ENCODE measurements at places on chromosomes 12 and 14.
A peak's percentile ranks its signal among the peaks of the same experiment; 100 is the strongest.

DNA sequence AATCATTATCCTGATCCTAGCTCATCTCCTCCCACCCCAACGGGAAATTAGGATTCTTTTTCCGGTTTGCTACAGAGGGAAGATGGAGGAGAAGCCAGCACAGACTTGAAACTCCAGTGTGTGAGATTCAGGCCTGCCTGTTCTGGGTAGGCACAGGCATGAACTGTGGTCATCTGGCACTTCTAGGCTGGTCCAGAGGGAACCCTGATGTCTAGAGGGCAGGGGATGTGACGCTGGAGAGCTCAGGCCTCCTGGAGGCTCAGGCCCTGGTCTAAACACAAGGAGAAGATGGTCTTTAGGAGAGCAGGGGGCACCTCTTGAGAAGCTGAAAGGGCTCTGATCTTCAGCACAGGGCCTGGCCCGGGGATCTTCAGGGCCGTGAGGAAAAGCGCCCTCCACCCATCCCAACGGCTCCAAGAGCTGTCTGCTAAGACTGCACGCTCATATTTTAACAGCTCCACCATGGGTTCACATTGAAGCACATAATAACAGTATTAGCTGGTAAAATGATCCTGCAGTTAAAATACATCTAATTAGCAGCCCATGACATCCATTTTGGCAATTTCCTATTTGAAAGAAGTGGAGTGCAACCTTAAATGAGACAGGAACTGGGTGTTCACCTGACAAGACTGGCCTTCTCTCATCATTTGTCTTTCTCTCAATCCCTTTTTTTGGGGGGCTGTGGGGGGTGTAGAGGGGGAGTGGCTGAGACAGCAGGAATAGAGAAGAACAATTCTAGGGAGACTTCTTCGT, 35.4 kb downstream of the BCL11B start:
- DNase-seq: no peak
- H3K27me3 ChIP-seq: no peaks in the 10 kb centered on the region
- no peaks in the 10 kb centered on the region for H3K36me3 ChIP-seq

DNA sequence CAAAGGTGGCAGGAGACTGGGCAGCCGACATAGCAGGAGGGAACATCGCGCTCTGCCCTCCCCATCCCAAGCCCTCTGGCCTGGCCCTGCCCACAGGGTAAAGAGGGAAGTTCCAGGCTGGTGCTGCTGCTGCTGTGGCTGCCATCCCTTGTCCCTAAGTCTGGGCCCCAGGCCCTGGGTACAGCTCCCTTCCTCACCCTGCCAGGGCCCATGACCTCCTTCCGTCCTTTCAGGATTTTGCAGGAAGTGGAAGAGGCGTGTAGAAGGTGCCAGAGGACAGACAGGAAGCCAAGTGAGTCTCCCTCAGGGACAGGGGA, 14.7 kb upstream of the NCOR2 start:
- H3K27me3 ChIP-seq: no peaks in the 10 kb centered on the region
- H3K4me1 ChIP-seq: peaks cover 12% of the 10 kb centered on the region
- no peaks in the 10 kb centered on the region for H3K36me3 ChIP-seq
- no peak for DNase-seq
- H3K4me3 ChIP-seq: no peak overlapping the region

DNA sequence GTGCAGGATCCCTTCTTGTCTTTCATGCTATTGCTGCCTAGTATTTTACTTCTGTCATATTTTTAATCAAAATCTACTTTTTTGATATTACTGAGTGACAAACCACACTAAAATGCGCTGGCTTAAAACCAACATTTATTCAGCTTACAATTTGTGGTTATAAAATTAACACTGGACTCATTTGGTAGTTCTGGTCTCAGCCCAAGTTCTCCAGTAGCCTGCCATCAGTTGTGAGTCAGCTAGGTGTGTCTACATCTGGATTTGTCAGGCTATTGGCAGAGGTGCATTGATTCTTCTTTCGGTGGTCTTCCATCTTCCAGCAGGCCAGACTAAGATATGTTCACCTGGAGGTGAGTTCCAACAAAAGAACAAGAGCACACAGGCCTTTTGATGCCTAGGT, 765.1 kb upstream of the FBXO33 start:
- H3K36me3 ChIP-seq: no peaks in the 10 kb centered on the region
- H3K4me3 ChIP-seq: no peak overlapping the region
- no peaks in the 10 kb centered on the region for H3K27me3 ChIP-seq
- H3K27ac ChIP-seq: no peak overlapping the region
- DNase-seq: no peak

- no peaks in the 10 kb centered on the region for H3K27me3 ChIP-seq
- no peaks in the 10 kb centered on the region for H3K36me3 ChIP-seq
- no peak overlapping the region for H3K4me3 ChIP-seq
- DNase-seq: no peak
- no peak overlapping the region for H3K27ac ChIP-seq
- no peaks in the 10 kb centered on the region for H3K4me1 ChIP-seq
These were observed 93.5 kb upstream of the CEP83 start for GRCh38 chr12:94553130-94553519.

DNA sequence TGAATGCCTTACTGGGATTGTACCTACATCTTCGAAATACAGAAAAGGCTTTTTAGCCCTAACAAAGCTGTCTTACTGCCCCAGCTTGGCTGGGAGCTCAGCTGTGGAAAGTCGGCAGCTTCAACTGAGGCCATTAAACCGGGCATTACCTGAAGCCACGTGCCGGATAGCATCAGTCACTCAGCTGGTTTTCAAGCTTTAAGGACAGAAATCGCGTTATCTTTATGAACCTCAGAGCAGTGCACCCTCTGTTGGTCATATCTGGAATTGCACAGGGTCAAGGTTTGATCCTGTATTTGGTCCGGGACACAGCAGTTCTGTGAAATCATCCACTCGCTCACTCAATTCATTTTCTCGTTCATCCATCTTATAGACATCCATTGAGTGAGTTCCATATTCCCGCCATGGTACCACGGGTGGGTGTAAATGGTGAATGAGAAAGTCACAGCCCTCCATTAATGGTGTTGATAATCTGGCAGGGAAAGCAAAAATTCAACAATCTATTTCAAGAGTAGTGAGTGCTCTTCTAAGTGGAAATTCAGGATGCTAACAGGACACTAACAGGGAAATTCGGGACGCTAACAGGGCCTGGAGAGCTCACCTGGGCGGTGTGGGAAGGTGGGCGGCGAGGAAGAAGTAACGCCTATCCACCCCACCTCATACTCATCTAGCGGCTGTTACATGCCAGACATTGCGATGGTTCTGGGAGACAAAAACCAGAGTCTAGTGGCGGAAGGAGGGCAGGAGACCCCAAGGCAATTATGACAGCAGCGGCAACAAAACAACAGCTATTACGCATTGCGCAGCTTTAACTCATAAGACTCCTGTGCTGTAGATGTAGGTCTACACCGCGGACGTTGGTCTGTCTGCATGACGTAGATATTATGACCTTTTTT, 60.6 kb upstream of the TCL1A start:
- no peaks in the 10 kb centered on the region for H3K36me3 ChIP-seq
- peak; percentile 50 for DNase-seq
- peaks cover 5% of the 10 kb centered on the region for H3K27me3 ChIP-seq
- H3K4me1 ChIP-seq: no peaks in the 10 kb centered on the region
- H3K27ac ChIP-seq: no peak overlapping the region

DNA sequence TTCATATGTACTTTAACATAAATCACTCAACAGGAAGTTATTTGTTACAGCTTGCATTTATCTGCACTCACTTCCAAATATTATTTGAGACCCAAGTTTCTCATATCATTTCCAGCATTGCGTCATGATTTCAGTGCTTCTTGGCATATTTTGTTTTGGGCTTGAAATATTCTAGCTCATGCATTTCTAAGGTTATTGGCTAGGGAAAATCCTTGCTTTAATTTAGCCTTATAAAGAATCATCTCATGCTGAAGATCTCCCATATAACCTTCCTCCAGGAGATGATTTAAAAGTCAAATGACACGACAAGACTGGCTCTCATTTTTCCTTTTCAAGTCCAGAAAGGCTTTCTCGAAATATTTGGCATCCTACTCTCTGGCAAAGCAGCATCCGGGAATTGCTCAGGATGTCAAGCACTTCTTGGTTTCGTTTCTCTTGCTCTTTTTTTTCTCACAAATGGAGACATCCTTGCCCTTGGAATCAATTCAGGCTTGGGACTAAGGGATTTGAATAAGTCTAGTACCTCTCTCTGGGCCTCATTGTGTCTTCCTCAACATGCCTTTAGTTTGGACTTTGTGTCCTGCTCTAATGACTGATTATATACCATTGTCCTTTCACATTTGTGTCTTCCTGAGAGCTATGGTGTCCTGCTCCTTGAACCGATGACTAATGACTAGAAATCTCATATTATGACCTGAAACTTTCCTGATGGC, 295.0 kb downstream of the RMST start:
- peak overlapping the region; percentile 6 for H3K4me3 ChIP-seq
- H3K36me3 ChIP-seq: no peaks in the 10 kb centered on the region
- no peaks in the 10 kb centered on the region for H3K4me1 ChIP-seq
- DNase-seq: no peak
- H3K27me3 ChIP-seq: no peaks in the 10 kb centered on the region

DNA sequence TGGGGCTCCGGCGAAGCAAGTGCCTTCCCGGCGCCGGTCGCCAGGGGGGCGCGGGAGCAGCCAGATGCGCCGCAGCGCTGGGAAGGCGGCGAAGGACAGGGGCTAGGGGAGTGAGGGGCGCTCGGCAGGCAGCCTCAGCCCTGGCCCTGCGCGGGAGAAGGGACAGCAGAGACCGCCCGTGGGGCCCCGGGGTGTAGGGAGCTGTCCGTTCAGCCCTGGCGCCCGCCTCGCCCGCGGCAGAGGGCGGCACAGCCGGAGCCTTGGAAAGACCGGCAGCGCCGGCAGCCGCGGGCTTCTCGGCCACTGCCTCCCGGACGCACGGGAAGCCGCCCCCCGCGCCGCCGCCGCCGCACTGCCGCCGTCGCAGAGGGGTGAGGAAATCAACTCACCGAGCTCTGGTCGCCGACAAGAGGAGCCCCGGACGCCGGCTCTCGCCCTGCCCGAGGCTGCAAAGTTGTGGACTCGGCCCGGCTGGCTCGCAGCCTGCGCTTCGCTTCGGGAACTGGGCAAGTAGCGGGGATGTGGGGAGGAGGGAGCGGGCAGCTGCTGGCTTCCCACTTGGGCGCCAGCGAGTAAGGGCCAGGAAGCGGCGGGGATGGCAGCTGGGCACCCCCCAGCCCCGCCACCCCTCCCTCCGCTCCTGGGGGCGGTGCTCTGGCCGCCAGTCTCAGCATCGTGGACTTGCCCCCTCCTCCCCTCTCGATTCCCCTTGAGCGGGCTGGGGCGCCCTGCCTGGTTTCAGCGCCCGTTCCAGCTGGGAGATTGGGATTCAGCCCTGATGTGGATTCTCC, at the start of gene ZDHHC22:
Gene ZDHHC22, minus strand, starts transcription at position 578 of the 791 bp plus-strand sequence. CDS start 2,053 bp downstream, outside the sequence.
- peaks cover 27% of the 10 kb centered on the region for H3K4me1 ChIP-seq
- H3K4me3 ChIP-seq: peak within 1 kb of the TSS; percentile 44
- H3K36me3 ChIP-seq: no peaks in the 10 kb centered on the region
- no peak for DNase-seq
- no peak within 1 kb of the TSS for H3K27ac ChIP-seq

DNA sequence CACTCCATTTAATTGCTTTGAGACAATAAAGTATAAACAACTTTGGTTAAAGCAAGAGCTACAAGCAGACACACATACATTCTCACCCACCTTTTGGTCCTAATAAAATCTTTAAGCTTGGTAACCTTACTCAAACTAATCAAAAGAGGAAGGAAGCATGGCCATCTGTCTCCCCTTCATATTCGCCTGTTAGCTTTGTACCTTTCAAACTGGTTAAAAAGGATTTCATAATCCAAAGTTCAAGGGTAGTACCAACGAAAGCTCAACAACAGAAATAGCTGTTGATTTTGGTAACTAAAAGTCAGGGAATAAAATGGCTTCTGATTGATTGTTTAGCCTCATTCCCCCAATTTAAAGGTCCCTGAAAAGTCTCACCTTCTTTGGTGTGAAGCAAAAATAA, 456.9 kb downstream of the BCAT1 start:
- DNase-seq: no peak
- H3K27ac ChIP-seq: no peak overlapping the region
- no peaks in the 10 kb centered on the region for H3K4me1 ChIP-seq
- H3K36me3 ChIP-seq: no peaks in the 10 kb centered on the region
- no peaks in the 10 kb centered on the region for H3K27me3 ChIP-seq

DNA sequence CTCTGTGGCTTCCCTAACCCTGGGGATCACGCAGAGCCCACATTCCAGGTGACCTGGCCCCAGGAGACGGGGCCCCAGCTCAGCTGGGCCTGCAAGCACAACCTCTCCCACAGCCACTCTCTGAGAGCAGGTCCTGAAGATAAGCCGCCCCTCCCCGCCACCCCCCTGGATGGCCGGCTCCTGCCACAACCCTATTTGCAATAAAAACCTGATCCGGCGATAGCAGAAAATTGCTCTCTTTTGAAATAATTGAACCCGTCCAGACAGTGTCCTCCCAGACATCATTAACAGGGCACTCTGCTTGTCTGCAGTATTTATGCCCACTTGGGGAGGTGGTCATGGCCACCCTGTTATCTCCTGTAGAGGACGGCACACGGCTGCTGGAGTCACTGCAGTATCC, 5.0 kb downstream of the C14orf180 start:
- DNase-seq: no peak
- H3K4me3 ChIP-seq: no peak overlapping the region
- peaks cover 22% of the 10 kb centered on the region for H3K27me3 ChIP-seq
- no peak overlapping the region for H3K27ac ChIP-seq
- peaks cover 61% of the 10 kb centered on the region for H3K4me1 ChIP-seq
- H3K36me3 ChIP-seq: no peaks in the 10 kb centered on the region

GRCh38 chr12:1130164-1130563, 139.1 kb downstream of the ERC1 start:
- no peaks in the 10 kb centered on the region for H3K36me3 ChIP-seq
- H3K27me3 ChIP-seq: no peaks in the 10 kb centered on the region
- no peak overlapping the region for H3K27ac ChIP-seq
- no peak for DNase-seq

DNA sequence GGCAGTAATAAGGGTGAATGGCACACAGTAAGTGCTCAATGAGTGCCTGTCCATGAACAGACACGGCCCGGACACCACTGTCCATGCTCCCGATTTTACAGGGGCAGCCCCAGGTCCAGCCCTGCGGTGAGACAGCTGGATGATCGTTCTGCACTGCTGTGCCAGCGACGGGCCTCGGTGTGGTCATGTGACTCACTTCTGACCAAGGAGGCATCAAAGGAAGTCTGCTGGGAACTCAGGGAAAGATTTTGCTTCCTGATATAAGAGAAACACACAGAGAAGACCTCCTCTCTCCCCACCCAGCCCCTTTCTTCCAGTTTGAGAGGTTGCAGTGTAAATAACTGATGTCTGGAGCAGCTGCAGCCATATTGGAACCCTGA, 126.6 kb downstream of the SCARB1 start:
- H3K36me3 ChIP-seq: no peaks in the 10 kb centered on the region
- no peak for DNase-seq
- peaks cover 9% of the 10 kb centered on the region for H3K4me1 ChIP-seq
- no peak overlapping the region for H3K27ac ChIP-seq
- peak overlapping the region; percentile 11 for H3K4me3 ChIP-seq

GRCh38 chr12:117485984-117486839, 124.8 kb upstream of the NOS1 start:
- H3K4me1 ChIP-seq: no peaks in the 10 kb centered on the region
- H3K36me3 ChIP-seq: no peaks in the 10 kb centered on the region
- no peaks in the 10 kb centered on the region for H3K27me3 ChIP-seq
- no peak for DNase-seq
- no peak overlapping the region for H3K27ac ChIP-seq
- H3K4me3 ChIP-seq: no peak overlapping the region
